NCI-H510A treated with DMSO at 0.1 percent for 48 hours (cell line): ENCODE measurements at places on chromosomes 11 and 22.

- DNase-seq: no peak
Measured at GRCh38 chr11:68950270-68950669, 30.5 kb downstream of the MRGPRD start.

DNA sequence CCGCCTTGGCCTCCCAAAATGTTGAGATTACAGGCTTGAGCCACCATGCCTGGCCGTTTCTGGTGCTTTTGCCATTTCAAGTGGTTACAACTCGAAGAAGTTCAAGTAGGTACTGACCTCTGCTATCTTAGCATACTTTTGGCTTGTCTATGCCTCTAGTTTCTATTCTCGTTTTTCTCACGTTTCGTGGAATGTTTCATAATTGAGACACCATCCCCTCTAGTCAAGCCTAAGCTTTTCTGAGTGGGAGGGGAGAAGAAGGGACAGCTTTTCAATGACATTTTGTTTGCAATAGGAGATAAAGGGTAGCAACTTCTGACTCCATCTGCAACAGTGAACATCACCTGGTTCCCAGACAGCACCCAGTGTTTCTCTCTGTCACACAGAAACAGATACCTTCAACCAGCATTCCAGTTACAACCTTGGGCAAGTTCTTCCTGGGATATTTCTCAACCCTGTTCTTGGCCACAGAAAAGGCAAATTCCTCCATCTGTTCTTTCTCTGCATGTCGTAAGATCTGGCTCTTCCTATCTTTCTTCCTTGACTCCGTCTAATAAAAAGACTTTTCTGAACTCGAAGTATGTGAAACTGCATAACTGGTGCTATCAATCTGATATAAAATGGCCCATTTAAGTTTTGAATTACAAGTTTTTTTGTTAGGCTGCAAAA, 25.5 kb downstream of the DDI1 start:
- no peak for DNase-seq

DNA sequence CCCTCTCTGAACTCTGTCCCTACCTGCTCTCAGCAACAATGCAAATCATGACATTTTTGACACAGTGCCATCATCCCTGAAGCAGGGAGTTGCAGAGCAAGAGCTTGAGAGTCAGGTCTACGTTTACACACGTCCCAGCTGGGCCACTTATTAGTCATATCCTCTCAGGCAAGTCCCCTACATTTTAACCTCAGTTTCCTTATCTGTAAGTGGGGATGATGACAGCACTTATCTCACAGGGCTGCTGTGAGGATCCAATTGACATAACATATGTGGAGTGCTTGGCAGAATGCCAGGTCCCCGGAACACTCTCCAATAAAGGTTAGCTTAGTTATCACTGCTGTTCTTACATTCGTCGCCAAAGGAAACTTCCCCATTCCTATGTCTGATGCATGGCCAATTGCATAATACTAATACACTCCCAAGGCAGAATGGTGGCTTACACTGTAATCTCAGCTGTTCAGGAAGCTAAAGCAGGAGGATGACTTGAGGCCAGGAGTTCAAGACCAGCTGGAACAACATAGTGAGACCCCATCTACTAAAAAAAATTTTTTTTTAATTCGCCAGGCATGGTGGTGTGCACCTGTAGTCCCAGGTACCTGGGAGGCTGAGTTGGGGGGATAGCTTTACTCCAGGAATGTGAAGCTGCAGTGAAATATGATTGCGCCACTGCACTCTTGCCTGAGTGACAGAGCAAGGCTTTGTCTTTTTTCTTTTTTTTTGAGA, 16.6 kb downstream of the ASCC2 start:
- peak; percentile 79 for DNase-seq

DNA sequence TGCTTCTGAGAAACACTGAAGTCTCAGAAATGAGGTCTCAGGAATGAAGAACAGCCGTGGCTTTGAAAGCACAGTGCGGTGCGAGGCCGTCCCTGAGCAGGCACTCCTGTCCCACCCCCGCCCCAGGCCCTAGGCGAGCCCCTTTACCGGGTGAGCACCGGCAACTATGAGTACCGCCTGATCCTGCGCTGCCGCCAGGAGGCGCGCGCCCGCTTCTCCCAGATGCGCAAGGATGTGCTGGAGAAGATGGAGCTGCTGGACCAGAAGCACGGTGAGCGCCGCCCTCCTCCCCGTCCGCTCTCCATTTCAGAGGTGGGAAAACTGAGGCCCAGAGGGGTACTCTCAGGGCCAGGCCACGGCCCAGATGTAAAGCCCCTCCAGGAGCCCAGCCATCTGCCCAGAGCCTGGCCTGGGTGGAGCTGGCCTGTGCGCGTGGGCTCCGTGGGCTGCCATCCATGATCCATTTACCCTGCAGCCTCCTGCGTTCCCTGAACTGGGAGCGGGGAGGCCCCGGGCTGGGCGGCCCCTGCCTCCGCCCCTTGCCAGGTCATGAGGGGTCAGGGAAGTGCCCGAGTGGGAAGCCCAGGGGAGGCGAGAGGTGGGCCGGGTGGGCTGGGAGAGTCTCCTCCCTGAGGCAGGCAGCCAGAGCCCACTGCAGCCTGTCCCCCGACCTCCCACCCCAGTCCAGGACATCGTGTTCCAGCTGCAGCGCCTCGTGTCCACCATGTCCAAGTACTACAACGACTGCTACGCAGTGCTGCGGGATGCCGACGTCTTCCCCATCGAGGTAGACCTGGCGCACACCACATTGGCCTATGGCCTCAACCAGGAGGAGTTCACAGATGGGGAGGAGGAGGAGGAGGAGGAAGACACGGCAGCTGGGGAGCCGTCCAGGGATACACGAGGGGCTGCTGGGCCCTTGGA, 9.5 kb downstream of the SLC16A8 start:
- DNase-seq: no peak

DNA sequence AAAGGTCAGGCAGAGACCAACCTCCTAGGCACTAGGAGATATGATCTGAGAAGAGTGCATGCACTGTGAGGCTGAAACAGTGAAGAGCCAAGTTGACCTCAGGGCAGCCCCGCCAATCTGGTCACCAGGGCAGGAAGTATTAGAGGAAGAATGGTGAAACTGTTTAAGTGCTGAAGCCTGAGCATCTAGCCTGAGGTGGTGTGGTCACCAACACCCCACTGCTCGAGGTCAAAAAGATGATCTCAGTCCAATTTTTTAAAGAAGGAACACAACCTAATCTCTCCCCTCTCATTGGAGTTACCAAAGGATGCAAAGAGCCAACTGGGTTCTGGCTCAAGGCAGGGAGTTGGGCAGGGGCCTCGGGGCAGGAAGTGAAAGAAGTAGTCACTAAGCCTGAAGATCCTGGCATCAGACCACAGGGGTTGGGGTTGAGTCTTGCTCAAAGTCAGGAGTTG, 4.0 kb downstream of the APBB1 start:
- DNase-seq: no peak

DNA sequence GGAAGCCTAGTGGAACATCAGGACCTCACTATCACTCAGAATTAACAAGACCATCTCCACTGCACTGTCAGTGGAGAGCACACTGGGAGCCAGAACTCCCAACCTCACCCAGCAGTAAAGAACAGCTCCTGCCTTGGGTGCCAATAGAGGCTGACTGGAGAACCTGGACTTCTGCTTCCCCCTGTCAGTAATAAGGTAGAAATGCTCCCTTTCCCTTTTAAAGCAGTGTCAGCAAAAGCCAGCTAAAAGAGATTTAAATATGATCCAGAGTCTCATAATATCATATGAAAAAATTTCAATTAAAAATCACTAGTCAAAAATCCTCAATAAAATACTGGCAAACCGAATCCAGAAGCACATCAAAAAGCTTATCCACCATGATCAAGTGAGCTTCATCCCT, 82.8 kb downstream of the SPATA19 start:
- DNase-seq: no peak

DNA sequence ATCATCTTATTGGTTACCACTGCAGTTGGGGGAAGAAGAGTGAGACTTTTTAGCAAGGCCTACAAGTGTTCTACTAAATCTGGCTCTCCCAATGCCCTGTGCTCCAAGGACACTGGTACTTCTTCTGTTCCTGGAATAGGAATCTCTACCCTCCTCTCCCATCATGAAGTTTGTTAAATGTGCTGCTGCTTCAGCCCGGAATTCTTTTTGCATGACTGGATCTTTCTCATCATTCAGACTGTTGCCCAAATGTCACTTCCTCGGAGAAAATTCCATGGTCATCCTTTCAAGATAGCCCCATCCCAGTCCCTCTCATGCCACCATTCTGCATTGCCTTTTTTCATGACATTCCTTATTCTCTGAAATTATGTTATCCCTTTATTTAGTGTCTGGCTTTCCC, 400.8 kb downstream of the SOX6 start:
- no peak for DNase-seq

GRCh38 chr22:30931541-30932300, 36.9 kb downstream of the MORC2 start:
- DNase-seq: no peak

GRCh38 chr11:68690671-68691401, 6.5 kb downstream of the GAL start:
- DNase-seq: no peak

GRCh38 chr22:25085930-25086901, 113.4 kb upstream of the CRYBB3 start:
- DNase-seq: no peak

- DNase-seq: no peak
Measured at GRCh38 chr11:73147771-73148681, 5.9 kb upstream of the FCHSD2 start.
